ENCODE measurements at places on chromosomes 4 and X.

DNA sequence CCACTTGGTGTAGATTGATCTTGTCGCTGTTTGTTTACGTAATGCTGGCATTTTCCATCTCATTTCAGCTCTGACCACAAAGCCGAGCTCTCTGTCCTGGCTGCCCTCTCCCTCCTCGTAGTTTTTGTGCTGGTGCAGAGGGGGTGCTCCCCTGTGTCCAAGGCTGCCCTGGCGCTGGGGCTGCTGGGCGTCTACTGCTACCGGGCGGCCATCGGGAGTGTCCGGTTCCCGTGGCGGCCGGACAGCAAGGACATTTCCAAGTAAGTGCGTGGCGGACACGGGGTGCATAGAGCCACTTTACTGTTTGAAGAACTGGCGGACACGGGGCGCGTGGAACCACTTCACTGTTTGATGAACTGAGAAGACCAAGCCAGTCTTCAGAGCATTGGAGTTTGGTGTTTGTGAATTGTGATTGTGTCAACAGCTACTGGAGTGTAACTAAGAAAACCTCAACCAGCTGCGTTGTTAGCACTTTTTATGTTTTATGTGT, 28.0 kb downstream of the PIGG start:
- no peak for DNase-seq

- DNase-seq: no peak
Observed at GRCh38 chr4:15996773-15997172, 33.8 kb upstream of the FGFBP2 start.

GRCh38 chr4:102501447-102501696, 213 bp downstream of the NFKB1 start:
- no peak for DNase-seq

- no peak for DNase-seq
Observed at GRCh38 chr4:105265689-105266088, 119.0 kb downstream of the TET2 start.

GRCh38 chrX:3271183-3271833, 75.1 kb downstream of the MXRA5 start:
- no peak for DNase-seq

GRCh38 chr4:107577743-107578142, 142.3 kb downstream of the PAPSS1 start:
- DNase-seq: no peak

DNA sequence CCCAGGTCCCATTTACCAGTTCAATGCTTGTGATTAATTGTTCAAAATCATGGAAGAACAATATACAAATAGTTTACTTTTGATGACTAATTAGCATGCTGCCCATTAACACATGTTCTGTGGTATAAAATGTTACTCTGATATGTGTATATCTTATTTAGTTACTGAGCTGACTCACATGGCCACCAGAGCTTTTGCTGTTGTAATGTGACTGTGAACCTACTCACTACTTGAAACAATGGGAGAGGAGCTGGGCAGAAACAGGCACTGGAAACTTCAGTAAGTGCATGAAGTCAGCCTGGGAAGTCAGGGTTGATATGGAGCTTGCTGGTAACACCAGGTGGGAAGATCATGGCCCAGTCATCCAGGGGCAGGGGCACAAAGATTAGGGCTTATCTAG, 72.7 kb upstream of the MAD2L1 start:
- no peak for DNase-seq

DNA sequence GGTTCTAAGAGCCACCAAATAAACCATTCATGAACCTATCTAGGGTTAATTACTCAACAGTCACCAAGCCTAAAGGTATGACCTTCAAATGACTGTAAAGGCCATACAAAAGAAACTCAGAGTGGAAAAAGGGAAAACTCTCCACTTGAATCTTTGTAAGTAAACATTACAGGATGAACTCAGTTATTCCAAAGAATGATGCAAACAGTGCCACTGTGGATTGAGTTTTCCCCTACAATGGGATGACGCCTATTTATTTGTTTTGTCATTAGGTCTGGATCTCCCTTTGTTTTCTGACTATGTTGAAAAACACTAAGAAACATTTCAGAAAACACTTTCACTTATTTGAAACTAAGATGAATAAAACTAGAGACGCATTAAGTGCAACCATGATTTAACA, 12.7 kb downstream of the NUDT6 start:
- DNase-seq: no peak

GRCh38 chrX:68121371-68121770, 311.9 kb downstream of the OPHN1 start:
- DNase-seq: no peak

DNA sequence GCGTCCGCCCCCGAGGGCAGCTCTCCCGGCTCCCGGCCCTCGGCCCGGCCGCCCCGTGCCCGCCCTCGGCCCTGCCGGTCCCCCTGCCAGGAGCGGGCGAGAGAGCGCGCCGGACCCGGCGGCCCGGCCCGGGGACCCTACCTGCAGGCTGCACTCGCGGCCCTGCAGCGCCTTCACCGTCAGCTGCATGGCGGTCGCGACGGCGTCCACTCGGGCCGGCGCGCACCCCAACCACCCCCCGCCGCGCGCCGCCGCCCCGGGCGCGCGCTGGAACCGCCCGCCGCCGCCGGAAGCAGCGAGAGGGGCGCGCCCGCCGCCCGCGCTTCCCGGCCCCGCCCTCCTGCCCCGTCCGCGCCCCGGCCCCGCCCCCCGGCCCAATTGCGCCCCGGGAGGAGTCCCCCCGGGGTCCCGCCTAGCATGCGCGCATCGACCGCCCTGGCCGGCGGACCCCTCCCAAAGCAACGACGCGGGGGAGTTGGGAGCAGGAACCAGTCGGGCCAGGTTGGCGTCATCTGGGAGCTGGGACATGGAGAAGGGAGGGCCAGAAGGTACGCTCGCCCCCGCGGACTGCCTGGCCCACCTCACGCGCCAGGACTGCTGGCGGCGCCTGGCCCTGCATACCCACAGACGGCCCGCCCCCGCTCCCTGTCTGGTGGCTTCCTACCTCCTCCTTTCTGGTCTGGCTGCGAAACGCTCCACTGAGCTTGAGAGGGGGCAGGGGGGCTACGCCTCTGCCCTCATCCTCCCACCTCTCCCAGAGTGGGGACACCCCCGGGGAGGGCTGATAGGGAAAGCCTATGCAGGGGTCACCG, at the start of gene UBL4A:
Gene UBL4A (minus strand): TSS at position 220 of the 812 bp plus-strand sequence. CDS start 31 bp downstream, at position 189.
- peak; percentile 68 for DNase-seq
